ENCODE measurements at places on chromosomes 4 and X.
A peak's percentile ranks its signal among the peaks of the same experiment; 100 is the strongest.

- no peak for DNase-seq
These were observed 118.8 kb downstream of the GABRA2 start for GRCh38 chr4:46270986-46271596.

DNA sequence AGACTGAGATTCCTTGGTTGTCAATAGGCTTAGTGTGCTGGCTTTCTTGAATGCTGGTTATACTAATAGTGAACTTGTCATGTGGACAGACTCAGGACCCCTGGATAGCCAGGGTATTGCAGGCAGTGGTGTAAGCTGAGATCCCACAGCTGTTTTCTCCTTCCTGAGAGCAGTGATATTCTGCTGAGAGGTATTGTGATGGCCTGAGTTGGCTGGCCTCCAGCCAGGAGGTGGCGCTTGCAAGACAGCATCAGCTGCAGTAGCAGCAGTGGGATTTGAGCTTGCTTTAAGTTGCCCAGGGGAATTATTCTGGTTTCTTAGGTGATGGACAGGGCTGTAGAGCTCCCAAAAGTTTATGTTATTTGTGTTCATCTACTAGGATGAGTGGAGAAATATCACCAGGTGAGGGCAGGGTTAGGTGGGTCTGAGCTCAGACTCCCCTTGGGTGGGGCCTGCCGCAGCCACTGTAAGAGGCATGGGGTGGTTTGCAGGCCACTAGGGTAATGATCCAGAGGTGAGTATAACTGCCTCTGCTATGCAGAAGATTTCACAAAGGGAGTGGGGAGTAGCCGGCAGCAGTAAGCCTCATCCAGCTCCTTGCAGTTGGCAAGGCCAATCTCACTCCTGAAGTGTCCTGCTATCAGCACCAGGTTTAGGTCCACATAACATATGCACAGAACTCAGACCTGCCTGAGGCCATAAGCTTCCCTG, 66.2 kb downstream of the IL15 start:
- no peak for DNase-seq

GRCh38 chrX:148412006-148412405, 88.4 kb upstream of the AFF2 start:
- no peak for DNase-seq

DNA sequence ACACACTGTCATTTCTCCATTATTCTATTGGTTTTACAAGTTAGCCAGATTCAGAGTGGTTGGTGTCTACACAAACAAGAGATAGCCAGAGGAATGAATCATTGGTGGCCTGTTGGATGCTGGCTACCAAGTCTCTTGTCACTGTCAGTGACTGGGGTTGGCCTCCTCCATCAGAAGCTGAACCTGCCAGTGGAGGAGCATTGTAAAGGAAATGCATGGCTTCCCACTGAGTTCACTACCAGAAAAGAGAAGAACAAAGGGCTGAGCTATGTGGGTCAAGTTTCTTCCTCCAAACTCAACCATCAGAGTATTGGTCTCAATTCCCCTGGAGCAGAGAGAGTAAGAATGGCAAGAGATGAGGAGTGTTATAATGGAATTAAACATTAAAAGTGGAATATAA, 26.5 kb upstream of the ANKRD50 start:
- DNase-seq, result no peak

DNA sequence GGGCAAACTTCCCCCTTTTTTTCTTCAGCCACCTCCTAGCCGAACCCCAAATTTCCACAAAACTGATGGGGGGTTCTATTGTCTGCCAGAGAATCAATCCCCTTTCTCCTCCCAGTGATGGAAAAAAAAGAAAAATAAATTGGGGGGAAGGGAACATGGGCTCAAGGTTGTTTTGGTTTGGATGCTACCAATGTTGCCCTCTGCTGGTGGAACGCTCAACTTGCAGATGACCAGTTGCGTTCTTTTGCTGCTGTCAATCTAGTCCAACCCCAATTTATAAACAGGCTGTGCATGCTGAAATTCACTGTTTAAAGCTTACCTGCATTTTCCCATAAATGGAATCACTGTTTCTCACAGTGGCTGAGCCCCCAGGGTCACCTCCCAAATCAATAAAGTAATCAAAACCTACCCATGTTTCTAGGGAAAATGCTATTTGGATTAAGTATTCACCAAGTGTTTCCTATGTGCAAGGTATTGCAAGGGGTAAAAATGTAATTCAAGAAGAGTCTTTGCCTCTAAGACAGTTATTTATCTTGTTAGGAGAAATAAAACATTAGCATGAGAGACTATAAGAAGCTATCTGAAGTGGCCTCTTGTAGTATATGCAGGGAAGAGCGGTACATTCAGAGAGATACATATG, 116.7 kb upstream of the TMEM164 start:
- DNase-seq, result no peak

DNA sequence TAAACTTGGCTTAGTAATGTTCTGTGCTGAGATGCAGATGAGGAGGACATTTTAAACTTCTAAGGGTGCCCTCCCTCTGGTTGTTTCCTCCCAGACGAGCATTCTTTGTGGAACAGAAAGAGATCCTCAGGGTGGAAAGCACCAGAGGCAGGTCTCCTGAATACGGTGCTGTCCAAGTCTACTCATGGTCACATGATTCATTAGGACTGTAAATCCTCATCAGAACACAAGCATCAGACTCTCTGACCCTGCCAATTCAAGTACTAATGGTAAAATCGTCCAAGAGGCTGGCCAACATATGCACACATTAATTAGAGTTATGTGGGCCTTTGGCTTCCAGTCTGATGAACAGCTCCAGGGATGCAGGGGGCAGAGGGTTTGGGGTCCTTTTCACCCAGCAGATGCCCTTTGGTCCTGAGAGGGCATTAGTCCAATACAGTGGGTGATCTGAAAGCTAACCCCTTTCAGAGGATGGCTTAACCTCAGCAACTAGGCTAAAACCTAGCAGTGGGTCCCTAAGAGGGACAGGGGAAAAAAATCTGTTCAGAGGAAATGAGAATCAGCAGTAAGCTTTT, 18.2 kb downstream of the HAND2 start:
- no peak for DNase-seq

- DNase-seq, result no peak
These were observed 3.6 kb downstream of the TBCK start for GRCh38 chr4:106312377-106312776.

DNA sequence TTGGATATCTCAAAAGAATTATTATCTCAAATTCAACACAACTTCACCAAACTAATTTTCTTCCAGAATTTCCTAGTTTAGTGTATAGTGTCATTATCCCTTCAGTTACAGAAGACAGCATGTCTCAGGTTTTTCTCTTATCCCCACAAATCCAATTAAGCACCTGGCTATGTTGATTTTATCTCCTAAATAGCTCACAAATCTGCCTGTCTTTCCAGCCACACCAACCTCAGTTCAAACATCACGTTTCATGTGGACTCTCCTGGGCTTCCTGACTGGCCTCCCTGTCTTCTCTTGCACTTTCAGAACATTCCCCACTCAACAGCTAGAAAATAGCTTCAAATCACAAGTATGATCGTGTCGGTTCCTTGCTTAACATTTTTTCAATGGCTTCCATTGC, 14.8 kb downstream of the STK32B start:
- no peak for DNase-seq

GRCh38 chrX:20382518-20383297, 116.0 kb upstream of the RPS6KA3 start:
- no peak for DNase-seq

GRCh38 chrX:6777238-6778002, 242.5 kb upstream of the VCX3A start:
- no peak for DNase-seq

GRCh38 chr4:145299380-145300076, 119.1 kb upstream of the OTUD4 start:
- peak; percentile 73 for DNase-seq

DNA sequence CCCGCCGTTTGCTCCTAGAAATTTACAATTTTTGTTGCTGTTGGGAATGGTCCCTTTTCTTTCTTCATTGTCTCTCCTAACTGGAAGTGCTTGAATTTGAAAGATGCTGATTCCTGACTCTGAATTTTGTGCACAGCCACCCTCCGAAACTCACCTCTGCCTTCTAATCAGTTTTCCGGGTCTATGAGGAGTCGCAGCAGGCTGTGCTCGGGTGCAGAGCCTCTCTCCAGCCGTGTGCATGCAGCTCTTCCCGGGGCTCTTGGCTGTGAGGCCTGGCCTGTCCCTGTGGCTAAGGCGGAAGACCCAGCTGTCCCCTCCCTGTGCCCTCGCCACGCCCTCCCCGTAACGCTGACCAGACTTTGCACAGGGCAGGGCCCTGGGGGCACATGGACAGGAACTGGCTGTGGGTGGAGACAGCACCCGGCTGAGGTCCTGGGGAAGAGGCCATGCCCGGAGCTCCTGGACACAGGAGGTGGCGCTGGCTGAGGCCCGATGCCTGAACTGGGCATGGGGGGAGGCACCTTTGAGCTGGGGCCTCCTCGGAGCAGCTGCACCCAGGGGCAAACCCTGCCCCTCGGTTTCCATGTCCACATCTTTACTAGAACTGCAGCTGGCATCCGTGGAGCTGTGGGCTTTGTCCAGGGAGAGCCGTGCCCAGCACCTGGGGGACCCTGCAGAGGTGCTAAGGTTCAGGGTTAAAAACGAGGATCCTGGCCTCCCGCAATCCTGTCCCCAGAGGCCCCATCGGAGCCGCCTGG, 32.6 kb upstream of the SPON2 start:
- no peak for DNase-seq

GRCh38 chrX:52415304-52415703, 46.5 kb downstream of the XAGE2 start:
- no peak for DNase-seq

DNA sequence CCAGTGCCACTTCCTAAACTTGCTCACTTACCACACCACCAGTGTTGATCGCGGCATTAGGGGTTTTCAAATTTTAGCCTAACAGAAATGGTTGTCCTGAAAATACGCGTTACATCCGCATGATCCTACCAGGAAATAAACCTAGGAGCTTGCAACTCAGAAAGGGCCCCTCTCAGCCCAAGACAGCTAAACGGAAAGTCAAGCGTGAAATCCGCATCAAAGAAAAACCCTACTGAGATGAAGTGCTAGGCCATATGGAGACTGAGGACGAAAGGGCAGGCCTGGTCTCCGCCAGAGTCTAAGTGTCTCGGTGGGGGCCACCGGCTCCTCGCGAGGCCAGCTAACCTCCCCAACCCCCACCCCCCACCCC, 626 bp downstream of the YTHDC1 start:
- peak; percentile 1 for DNase-seq

- DNase-seq, result no peak
These were observed 196.3 kb upstream of the ANXA3 start for GRCh38 chr4:78355306-78355705.
